CD4-positive, alpha-beta memory T cell (primary cell): ENCODE measurements at places on chromosomes 13 and 19.

DNA sequence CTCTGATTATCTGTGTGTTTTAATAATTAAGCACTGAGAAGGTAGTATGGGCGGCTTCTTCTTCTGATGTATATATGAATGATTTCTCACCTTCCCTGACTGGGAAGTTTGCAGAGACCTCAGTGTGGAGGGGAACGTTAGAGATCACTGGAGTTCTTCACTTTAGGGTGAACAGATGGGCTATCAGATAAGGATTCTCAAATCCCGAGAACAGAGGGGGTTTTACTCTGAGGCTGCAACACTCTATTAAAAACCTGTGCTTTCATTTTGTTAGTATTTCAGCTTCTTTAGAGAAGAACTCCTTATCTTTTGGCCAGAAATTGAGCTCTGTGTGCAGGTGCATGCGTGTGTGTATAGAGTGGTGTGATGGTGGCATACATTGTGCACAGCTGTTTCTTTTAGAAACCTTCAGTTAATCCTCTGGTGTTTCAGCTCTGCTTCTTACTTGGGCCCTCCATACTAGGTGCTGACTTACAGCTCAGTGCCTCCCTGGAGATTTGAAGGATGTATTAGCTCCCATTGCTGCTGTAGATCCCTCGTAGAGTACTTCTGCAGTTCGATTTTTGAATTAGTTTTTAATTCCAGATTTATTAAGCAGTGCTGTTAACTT is 45.3 kb upstream of the PCDH9 start:
- no peak for DNase-seq

- DNase-seq: peak; percentile 9
Measured at GRCh38 chr13:38582133-38582532, 104.7 kb upstream of the FREM2 start.

DNA sequence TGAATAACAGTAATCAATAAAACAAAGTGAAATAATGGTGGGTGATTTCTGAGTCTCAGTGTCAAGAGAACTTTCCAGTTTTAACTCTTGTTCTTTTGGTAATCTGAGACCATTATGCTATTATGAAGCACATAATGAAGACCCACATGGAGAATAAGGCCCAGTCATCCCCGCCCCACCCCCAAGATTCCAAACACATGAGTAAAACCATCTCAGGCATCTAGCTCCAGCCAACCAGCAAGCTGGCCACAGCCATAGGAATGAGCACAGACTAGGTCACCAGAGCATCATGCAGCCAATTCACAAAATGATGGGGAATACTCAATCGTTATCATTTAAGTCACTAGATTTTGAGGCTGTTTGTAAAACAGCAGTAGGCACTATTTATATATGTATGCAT is 1769.0 kb upstream of the PCDH20 start:
- DNase-seq: no peak

DNA sequence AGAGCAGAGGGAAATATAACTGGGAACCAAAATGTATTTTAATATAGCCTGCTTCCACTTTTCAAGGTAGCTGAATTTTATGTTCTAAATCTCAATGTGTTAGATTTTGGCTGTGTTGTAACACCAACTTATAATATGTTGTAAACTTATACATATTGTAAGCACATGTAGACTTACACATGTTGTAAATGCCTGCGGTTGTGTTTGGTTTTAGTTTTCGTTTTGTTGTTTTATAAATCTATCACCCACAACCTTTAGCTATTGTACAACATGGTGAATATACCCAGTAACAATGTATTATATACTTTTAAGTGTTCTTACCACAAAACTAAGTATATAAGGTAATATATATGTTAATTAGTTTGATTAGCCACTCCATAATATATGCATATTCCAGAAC is 15.6 kb downstream of the KCTD4 start:
- DNase-seq: no peak

- no peak for DNase-seq
Measured at GRCh38 chr19:4370418-4371041, 27.2 kb downstream of the MPND start.

DNA sequence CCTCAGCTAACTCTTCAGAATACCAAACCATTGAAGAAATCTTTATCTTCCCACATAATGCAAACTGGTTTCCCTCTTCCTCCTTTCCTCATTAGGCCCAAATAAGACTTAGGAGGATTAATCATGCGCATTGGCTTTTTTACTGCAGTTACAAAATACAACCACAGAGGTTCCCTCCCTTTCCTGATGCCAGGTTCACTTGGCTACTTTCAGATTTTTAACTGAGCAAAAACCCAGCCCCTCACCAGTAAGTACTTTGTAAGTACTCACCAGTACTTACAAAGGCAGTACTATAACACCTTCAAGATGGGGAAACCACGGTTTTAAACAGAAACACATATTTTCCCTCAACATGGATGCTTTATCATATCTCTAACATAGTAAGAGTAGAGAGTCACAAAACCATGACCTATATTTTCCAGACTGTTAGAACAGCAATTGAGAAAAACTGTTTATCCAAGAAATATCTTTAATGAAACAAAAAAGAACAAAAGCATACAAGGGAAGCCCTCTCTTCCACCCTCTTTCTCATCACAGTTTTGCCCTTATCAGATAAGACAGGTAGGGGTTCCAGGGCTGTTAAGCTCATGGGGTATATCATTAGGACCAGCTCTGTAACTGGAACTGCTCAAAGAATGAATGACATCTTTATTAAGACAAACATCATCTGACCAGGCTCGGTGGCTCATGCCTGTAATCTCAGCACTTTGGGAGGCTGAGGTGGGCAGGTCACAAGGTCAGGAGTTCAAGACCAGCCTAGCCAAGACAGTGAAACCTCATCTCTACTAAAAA is 12.7 kb downstream of the FOXO1 start:
- peak; percentile 35 for DNase-seq

DNA sequence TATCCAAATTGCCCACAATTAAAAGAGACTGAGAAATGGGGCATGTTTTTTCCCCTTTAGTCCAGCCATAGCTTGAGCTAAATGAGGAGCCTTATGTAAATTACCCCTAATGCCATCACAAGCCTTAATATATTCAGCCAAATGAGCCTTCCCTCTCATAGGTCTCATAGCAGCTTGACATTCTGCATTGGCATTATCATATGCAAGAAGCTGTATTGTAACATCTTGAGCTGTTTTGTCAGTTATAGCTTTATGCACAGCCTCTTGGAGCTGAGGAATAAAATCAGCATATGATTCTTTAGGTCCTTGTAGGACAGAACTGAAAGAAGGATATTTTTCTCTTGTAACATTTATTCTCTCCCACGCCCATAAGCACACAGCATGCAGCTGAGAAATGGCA is 153.2 kb downstream of the ZNF486 start:
- DNase-seq: no peak

- no peak for DNase-seq
Measured at GRCh38 chr19:1041835-1042685, 2.2 kb downstream of the ABCA7 start.

DNA sequence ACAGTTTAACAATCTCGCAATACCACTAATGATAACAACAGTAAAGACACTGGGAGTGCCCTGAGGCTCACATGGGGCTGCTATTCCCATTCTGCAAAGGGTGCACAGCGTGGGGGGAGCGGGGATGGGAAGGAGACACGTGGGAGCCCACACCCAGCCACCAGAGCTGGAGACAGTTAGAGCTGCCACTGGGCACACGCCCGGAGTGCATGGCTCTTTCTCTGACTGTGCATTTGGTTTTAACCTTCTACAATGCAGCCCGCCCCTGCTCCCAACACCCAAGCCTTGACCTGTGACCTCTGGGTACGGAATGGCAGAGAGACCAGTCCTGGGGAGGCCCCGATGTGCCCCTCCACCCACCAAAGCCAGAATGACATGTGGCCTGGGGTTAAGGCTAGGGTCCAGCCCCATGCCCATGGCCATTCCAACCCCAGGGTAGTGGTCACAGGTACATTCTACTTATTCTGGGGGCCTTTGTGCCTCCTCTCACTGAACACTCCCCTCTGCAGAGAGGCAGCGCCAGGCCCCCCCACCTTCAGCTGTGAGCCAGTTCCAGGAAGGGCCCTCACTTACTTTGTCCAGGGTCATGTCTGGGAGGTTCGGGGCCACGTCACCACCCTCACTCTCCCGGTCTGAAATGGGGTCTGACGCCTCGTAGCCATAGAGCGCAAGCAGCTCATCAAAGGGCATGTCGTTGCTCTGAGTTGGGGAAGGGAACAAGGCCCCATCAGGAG is 17.1 kb downstream of the MIER2 start:
- no peak for DNase-seq

GRCh38 chr19:12907166-12907565 is 11.9 kb downstream of the SYCE2 start:
- DNase-seq: no peak

DNA sequence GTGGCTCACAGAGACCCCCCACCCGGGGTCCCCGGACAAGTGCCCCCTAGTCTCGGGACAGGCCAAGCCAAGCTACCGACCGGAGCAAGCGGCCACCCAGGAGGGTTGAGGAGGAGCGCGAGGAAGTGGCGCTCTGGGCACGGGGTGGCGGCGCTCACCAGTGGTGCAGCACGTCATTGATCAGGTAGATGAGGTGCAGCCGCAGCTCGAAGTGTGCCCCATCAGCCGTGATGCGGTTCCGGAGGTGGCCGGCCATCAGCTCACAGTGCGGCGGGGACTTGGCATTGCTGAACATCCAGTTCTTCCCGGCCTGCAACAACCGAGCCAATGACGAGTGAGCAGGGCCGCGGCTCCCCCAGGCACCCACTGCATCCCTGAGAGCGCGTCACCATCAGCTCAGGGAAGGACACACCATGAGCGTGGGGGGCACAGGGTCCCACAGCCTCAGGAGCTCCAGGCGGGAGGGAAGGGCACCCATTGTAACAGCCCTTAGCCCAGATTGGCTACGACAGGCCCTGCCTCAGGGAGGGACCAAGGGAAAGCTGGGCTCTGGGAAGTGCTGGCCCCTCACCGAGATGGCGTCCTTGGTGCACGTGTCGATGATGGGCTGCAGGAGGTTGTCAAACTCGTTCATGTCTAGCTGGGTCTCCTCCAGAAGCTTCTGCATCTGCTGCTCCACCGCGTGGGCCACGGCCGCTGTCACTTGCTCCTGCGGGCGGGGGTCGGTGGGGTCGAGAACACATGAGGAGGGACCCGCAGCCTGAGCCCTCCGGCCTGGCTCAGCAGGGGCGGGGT is 9.6 kb downstream of the CHERP start:
- no peak for DNase-seq

DNA sequence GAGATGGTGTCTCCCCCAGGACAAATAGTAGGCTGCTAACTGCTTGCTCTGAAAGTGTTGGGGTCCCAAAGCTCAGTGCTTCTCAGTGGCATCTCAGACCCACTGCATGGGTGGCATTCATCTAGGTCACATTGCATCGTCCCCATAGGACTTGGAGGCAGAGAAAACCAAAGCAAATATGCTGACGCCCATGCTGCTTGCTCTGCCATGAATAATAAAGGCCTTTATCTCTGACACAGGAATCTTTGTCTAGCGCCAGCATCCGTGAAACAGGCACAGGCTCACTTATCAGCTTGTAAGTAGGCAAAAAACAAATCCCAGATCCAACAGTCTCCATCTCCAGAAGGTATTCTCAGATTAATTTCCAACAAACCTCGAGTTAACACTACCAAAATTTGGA is 18.9 kb upstream of the IPO5 start:
- DNase-seq: no peak

- DNase-seq: peak; percentile 34
Measured at GRCh38 chr13:32530841-32531253, 7.7 kb downstream of the N4BP2L2 start.

DNA sequence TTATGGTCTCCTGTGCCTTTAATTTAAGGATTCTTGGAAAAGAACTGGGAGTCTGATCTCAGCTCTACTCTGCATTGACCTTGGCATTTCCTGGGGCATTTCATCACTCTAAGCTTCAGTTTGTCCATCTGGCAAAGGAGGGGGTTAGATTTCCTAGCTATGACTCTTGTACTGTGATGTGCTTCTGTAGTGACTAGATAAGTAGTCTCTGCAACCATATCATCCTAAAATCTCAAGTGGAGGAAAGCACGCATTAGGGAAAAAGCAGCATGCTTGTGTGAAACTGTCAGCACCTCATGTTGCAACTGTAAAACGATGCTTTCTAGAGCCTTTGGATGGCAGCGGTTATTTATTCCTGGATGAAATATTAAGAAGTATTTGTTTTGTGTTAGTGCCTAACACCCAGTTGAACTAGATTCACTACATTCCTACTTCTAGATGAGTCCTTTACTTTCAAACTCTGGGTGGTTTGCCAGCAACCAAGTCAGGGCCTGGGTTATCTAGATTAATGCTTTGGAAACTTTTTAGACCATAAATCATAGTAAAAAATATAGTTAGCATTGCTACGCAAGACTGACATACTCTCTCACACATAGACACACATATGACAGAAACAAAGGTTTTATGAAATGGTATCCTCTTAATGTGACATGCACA is 6.8 kb downstream of the WDFY2 start:
- no peak for DNase-seq
